C1 segment of cervical spinal cord (tissue), 14 donors: ENCODE measurements at places on chromosomes 1 and 21.

DNA sequence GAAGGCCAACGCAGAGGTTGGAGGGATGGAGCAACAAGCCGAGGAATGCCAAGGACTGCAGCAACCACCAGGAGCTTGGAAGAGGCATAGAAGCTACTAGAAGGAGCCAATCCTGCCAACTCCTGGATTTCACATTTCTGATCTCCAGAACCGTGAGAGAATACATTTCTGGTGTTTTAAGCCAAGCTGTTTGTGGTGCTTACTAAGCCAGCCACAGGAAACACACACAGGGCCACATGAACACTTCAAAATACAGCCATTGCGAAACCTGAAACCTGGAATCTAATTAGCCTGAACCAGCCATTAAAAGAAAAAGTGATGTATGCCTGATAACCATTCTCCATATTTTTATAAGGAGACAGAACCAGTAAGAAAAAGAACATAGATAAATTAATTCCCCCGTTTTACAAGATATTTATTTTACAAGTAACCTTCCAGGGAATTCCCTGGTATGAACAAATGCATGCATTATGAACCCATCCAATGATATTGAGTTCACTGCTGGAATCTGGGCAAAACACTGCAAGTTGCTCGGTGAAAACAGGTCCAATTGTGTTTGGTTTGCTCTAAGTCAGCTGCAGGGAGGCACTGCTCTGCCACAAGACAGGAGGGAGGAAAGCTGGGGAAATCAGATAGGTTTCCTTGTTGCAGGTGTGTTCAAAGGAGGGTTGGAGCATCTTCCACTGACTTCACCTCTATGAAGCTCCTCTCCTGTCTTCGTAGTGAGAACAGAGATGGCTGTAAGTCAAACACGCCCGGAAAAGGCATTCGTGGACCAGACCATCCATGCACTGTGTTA lies 70.2 kb downstream of the ETS2 start:
- DNase-seq = no peak

DNA sequence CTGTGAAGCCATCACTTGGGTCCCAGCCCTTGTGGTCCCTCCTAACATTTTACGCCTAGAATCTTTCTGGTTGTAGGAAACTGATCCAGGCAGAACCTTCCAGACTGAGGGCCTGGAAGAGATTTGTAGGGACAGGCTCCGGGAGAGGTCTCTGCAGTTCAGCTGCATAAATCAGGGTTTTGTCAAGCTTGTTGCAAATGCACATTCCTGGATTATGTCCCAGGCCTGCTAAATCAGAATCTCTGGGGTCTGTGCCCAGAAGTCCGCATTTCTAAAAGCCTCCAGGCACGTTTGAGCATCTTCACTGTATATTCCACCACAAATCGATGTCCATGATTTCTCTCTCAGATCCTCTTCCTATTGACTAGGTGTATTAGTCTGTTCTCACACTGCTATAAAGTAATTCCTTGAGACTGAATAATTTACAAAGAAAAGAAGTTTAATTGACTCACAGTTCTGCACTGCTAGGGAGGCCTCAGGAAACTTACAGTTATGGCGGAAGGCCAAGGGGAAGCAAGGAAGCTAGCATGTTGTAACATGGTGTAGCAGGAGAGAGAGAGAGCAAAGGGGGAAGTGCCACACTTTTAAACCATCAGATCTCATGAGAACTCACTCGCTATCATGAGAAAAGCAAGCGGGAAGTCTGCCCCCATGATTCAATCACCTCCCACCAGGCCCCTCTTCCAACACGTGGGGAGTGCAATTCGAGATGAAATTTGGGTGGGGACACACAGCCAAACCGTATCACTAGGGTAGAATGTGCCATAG lies 1.2 kb upstream of the FHAD1 start:
- DNase-seq = no peak

- DNase-seq = peak; percentile 46
Measured at GRCh38 chr1:224433041-224433691, 1.4 kb downstream of the WDR26 start.

GRCh38 chr1:113692342-113692741 lies 66.9 kb downstream of the PHTF1 start:
- DNase-seq = no peak

- no peak for DNase-seq
Measured at GRCh38 chr1:1554926-1555915, 14.8 kb upstream of the TMEM240 start.

- DNase-seq = no peak
Measured at GRCh38 chr1:219276049-219276738, 102.5 kb downstream of the LYPLAL1 start.

GRCh38 chr1:29033829-29034466 lies 89.8 kb downstream of the TMEM200B start:
- DNase-seq = no peak

DNA sequence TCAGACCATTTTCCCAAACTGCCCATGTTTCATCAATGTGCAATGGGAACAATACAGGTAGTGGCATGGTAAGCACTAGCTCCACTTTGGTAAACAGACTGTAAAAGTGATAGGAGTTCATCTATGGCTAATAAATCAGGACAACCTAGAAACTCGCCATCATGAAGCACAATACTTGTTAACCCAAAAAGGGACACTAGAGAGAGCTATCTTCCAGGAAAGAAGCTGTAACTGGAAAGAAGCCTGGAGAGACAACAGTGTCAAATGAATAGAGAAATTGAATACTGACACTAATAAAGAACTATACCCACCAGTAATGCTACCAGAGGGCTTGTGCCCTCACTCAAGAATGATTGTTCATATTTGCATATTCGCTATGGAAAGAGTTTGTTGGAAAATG lies 164.7 kb upstream of the RGS18 start:
- DNase-seq = no peak

- no peak for DNase-seq
Measured at GRCh38 chr1:17676387-17677060, 78.6 kb upstream of the ACTL8 start.

GRCh38 chr1:213759359-213760181 lies 228.2 kb upstream of the PROX1 start:
- no peak for DNase-seq

- no peak for DNase-seq
Measured at GRCh38 chr1:162633081-162633762, 958 bp downstream of the DDR2 start.

GRCh38 chr1:201377611-201378092 lies at the start of gene TNNT2:
TNNT2 (minus strand) TSS chr1:201377680; CDS start chr1:201373254, 4,426 bp downstream.
- DNase-seq = no peak

GRCh38 chr1:99538618-99538956 lies 107.3 kb upstream of the PALMD start:
- no peak for DNase-seq

DNA sequence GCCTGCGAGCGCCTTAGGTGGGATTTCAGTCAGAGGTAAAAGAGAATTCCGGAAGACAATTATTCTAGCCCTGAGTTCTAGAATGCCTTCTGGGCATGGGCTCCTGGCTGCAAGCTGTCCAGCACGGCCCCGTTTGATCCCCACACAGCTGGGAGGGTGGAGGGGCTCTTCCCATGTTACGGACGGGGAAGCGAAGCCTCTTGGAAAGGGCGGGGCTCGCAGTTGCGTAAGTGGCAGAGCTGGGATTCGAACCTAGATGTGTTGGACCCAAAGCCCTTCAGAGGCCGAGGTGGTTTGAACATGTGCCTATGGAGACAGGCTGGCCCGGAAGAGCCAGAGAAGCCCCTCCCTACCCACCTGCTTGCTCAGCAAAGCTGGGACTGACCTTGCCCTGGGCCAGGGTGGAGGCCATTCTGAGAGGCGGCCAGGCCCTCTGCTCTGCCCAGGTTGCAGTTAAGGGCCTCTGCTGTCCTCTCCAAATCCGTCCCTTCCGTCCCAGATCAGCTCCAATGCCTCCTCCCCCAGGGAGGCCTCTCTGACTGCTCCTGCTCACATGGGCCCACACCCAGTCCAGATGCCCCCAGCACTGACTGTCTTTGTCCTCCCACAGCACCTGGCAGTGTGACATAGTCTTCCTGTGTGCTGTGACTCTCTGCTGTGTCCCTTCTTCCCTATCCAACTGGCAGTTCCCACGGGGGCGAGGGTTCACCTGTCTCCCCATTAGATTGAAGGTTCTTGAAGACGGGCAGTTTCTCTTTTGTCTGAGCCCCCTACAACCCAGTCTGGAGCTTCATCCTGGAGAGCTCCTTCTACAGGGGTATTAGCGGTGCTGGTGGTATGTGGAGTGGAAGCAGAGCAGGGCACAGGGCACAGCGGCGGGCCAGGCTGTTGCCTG lies 1.2 kb upstream of the HSPB7 start:
- no peak for DNase-seq

- DNase-seq = no peak
Measured at GRCh38 chr21:30838536-30838935, 9.0 kb upstream of the KRTAP7-1 start.

- no peak for DNase-seq
Measured at GRCh38 chr1:170309389-170310013, 163.7 kb downstream of the NTMT2 start.

DNA sequence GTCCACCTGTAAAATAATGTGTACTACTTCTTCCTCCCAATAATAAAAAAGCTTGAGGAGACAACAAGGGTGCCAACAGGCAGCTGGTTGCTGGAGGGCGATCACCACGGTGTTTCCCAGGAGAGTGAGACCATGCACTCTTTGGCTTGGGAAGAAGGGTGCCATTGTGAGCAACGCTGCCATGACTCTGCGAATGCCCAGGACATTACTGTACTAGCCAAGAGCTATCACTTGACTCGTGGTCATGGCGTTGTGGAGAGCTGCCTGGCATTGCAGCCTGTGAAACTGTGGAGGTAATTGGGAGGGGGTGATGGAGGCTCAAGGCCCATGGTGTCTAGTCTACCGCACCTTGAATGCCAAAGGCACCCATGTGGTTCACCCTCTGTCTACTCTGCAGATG lies 14.6 kb upstream of the PRMT2 start:
- peak; percentile 70 for DNase-seq

DNA sequence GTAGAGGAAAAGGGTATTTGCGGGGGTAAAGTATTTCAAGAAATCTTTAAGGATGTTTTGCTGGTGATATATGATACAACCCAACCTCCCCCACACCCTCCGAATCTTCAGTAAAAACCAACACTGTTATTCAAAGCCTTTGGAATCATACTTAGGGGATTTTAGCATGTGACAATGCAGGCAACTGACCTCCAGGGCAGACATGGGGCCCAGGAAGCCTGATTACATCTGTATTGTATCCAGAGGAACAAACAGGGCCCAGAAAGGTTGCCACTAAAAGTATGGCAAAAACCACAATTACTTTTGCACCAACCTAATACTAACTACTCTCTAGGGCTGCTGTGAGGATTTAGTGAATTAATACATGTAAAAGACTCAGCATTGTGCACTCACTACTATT lies 43.9 kb upstream of the CNN3 start:
- no peak for DNase-seq

GRCh38 chr1:109188781-109189180 lies 24.9 kb upstream of the SARS1 start:
- DNase-seq = no peak

GRCh38 chr1:182122256-182122912 lies 60.9 kb upstream of the ZNF648 start:
- DNase-seq = no peak

DNA sequence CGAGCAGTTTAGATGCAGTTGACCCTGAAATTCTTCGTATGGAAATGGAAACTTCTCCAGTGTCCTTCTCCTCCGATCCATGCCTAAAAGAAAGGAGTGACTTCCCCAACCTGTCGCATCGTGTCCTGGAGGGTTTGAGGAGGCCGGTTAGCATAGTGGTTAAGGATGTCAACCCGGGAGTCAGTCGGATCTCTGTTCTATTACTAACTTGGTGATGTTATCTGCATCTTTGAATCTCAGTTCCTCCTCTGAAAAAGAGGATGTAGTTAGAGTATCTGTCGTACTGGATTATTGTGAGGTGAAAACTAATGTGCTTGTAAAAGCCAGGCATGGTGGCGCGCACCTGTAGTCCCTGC lies 684 bp downstream of the ZBTB8B start:
- no peak for DNase-seq

GRCh38 chr1:204450461-204451257 lies 39.0 kb upstream of the PPP1R15B start:
- no peak for DNase-seq

- DNase-seq = no peak
Measured at GRCh38 chr1:13228343-13228781, 2.4 kb upstream of the PRAMEF18 start.

DNA sequence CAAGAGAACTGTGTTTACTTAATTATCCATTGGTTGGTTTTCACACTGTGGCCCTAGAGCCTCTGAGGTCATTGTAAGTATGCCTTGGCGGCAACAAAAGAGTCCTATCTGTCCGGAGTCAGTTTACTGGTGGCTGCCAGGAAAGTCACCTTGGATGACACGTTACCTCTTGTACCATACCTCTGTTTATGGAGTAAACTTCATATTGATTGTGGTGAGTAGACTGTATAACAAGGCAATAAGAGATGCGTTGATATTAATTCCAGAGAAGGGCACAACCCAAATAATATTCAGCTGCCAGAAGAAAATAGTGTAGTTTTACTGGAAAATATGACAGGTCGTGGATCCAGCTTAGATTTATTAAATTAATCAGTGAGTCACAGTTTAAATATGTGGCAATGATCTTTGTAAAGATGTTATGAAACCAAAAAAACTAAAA lies 20.4 kb upstream of the KIF14 start:
- no peak for DNase-seq

GRCh38 chr1:52913014-52913413 lies 8.5 kb downstream of the ECHDC2 start:
- DNase-seq = no peak

DNA sequence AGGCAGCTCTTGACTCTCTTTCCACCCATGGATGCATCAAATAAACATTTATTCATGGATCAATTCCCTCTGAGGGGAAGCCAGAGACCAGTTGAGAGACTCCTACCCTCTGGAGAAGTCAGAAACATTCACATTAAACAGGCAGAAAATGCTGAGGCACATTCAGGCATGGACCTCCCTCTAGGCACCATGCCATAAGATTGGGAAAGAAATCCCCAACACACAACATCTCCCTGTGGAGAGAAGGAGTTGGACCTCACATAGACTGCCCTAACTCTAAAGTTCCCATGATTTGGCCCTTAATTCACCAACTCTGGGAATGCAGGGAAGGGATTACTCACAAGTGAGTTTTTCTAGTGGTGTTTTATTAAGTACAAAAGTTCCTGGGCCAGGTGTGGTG lies 415.3 kb upstream of the C1orf87 start:
- no peak for DNase-seq

DNA sequence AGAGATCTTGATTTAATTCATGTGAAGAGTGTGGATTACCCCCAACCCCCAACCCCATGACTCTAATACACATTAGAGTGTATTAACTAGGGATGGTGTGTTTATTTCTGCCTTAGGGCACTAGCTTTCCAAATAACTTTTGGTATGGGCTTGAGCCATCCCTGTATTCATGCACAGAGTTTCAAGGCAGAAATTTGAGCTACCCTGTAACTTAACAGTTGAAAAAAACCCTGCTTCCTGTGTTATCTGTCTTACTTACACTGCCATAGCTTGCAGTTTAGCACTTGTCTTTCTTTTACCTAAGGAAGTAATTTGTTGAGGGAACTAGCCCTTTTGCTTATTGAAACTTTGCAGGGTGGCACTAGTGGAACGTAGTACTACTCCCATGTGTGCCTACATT lies 6.3 kb downstream of the SRSF11 start:
- no peak for DNase-seq

- DNase-seq = no peak
Measured at GRCh38 chr1:35442734-35443133, 114.5 kb downstream of the KIAA0319L start.
